ENCODE measurements at places on chromosomes 1 and 21. TPM values are rescaled to one million over a fixed set of nuclear protein-coding genes. Genes with fewer than 3 reads are reported as not detected.

DNA sequence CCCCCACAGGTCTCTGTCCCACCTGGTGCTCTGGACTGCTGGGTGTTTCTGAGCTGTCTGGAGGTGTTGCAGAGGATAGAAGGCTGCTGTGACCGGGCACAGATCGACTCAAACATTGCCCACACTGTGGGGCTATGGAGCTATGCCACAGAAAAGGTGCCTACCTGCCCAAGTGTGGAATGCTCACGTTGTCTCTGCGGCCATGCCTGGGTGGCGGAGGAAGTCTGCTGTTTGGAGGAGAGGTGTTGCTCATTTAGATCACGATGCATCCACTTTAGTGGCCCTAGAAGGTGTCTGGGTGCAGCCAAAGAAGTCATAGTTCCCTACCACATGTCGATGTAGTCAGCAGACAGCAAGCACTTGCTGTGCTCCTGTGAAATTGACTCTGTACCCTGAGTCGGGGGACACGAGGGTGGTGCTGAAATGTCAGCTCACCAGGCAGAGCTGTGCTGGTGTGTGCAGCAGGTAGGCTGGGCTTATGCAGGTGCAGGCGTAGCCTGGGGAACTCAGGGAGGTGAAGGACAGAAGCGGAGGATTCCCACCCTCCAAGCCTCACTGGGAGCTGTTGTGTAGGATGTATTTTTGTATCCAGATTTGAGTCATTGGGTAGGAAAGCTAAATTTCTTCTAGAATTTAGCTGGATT lies 32.8 kb upstream of the PWP2 start:
- no peak for DNase-seq

DNA sequence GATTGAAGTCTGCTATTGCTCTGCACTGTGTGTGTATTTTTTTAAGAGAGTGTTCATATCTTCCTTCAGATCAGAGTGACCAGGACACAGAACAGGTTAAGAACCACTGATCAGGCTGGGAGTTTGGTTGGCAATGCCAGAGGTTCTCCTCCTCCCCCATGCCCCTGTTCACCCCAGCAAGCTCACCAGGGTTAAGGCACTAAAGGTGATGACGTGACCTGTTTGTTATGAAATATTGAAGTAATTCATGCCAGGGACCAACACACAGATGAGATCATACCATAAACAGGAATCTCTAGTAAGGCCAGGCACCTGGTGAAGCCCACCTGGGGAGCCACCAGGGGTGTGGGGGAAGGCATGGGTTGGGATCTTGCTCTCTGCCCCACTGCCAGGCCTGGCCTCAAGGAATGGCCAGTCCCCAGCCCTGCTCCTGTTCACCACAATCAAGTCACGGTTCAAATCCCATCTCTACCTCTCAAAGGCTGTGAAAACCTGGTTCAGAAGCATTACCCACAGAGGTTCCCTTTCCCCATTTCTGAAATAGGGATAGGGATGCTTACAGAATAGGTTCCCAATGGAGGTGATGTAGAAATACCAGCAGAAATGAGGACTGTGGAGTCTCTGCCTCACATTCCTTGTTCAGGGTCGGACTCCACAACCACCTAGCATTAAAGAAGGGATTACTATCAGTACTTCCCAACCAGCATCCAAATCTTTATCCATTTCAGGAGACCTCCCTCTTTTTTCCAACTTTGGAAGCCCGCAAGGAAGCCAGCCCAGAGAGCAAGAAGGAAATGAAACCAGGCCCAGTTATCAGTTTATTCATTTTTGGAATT lies 2.4 kb downstream of the ID3 start:
- DNase-seq, result no peak

GRCh38 chr1:10415211-10415930 lies 14.9 kb upstream of the CENPS start:
- no peak for DNase-seq

- DNase-seq, result no peak
Measured at GRCh38 chr1:12186679-12186985, 19.8 kb downstream of the TNFRSF1B start.

- DNase-seq, result no peak
Measured at GRCh38 chr1:159900086-159900680, at the start of gene CFAP45. Gene CFAP45 (minus strand): TSS chr1:159900165. CDS start chr1:159900098, 67 bp downstream.

GRCh38 chr1:54335755-54336108 lies 70.5 kb downstream of the SSBP3 start:
- no peak for DNase-seq

DNA sequence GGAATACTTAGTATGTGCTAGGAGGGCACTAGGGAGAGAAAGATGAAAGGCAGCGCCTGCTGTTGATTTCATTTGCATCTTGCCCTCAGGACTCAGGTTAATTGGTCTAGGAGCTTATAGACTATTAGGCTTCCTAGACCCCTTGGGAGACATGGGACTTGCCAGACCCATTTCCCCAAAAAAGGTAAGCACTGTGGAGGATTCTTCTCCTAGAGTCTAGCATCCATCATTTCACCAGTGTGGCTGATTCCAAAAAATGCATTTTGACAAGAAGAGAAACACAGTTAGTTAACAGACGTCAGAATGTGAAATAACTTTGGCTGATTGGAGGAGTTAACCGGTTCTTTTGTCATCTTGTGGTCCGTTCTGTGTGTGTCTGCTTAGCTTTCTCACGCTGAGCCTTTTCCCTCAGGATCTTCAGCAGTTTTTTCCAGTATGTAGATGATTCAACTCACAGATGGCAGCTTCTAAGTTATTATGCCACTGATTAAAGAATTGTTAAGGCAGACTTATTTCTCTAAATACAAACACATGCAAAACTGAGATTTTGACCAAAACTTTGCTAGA lies 108.8 kb downstream of the KIF26B start:
- no peak for DNase-seq

DNA sequence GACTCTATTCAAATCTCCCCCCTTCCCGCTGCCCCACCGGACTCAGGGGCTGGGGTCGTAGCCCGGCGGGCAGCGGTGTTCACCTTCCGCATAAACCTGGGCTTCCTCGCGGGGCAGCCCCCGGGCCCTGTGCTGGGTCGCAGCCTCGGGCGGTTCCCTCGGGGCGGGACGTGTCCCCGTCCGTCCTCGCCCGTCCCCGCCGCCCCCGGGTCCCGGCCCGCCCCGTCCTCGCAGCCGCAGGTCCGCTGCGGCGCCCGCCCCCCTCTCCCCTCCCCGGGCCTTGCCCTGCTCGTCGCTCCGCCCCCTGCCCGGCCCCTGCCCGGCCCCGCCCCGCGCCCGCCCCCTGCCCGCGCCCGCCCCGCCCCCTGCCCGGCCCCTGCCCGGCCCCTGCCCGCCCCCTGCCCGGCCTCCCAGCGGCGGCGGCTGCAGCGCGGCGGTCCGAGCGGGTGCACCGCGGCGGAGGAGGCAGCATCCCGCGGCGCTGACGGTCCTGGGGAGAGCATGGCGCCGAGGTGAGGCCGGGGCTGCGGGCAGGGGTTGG lies at the start of gene COL18A1:
COL18A1 (plus strand) TSS at position 436 of the 541 bp plus-strand sequence; CDS start at position 502, 66 bp downstream.
- DNase-seq, result no peak

GRCh38 chr21:25925936-25926335 lies 191.2 kb downstream of the GABPA start:
- no peak for DNase-seq

GRCh38 chr21:27221077-27221476 lies 254.2 kb upstream of the ADAMTS5 start:
- DNase-seq, result no peak

DNA sequence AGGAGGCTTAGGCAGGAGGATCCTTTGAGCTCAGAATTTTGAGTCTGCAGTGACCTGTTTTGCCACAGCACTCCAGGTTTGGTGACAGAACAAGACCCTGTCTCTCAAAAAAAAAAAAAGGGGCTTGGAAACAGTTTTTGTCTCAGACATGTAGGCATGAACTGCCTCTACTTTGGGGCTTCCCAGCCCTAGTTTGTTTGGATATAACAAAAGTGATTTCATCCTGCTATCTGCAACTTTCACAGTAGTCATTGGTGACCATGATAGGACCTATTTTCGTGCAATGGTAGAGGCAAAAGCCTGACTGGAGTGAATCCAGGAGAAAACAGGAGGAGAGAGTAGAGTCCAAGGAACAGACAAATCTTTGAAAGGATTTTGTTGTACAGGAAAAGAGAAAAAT lies 20.3 kb upstream of the EVI5 start:
- DNase-seq, result no peak

- DNase-seq, result no peak
Measured at GRCh38 chr21:15066123-15066575, 1.3 kb upstream of the NRIP1 start.

DNA sequence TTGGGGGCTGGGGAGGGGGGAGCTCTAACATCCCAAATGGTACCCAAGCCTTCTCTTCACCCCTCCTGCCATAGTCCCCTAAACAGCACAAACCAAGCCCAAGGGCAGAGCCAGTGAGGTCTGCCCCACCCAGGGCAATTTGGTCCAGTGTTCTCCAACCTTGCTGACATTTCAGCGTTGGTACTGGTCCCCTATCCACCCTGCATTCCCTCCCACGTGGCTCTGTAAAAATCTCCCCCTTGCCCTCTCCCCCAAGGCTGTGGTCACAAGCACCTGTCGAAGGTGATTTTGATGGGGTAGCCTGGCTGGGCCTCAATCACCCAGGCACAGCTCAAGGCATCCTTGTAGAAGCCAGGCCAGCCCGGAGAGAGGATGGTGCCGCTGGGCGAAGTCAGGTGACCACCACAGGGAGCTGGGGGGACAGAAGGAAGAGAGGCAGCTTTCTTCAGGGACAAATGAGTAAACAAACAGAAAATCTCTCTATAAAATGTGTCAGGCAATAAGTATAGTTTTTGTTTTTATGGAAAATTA lies 137.5 kb upstream of the HMGB4 start:
- DNase-seq, result no peak

DNA sequence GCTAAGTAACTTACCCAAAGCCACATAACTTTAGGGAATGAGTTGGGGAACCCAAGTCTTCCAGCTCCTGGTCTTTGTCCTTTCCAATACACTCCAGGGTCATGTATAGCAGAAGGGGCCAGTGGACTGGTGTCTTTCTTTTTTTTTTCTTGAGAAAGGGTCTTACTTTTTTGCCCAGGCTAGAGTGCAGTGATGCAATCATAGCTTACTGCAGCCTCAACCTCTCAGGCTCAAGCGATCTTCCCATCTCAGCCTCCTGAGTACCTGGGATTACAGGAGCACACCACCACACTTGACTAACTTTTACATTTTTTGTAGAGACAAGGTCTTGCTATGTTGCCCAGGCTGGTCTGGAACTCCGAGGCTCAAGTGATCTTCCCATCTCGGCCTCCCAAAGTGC lies 12.2 kb downstream of the NAV1 start:
- no peak for DNase-seq

- DNase-seq, result no peak
Measured at GRCh38 chr1:109979489-109980091, 5.0 kb upstream of the AHCYL1 start.

DNA sequence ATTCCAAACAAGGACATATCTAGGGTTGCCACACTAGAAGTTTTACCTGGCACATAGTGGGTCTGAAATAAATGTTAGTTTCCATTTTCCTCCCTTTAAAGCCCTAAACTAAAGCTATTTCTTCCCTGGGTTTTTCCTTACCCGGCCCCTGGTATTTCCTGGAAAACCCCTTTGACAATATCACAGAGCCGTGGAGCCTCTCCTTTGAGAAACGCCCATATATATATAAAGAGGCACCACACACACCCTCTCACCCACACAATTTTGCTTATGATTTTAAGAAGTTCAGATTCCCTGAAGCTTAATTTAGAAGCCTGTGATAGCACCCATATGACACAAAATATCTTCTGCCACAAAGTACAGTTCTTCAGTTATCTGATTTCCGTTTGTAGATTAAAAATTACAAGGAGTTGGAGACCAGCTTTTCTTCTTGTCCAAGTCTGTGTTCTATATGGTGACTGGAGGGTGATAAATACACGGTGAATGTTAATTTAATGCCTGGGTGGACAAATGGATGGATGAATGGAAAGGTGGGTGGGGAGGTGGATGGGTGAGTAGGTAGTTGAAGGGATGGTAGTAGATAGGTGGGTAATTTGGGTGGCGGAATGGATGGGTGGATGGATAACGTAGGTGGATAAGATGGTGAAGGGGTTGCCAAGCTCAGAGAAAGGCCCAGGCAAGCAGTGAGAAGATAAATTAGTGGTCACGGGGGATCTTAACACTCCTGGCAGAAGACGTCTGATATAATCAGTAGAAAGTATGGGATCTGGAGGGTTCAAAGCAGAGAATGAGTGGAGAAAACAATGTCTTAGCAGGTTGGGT lies 154.4 kb upstream of the FGGY start:
- no peak for DNase-seq

- DNase-seq, result no peak
Measured at GRCh38 chr1:53288002-53288789, 39.7 kb downstream of the LRP8 start.

DNA sequence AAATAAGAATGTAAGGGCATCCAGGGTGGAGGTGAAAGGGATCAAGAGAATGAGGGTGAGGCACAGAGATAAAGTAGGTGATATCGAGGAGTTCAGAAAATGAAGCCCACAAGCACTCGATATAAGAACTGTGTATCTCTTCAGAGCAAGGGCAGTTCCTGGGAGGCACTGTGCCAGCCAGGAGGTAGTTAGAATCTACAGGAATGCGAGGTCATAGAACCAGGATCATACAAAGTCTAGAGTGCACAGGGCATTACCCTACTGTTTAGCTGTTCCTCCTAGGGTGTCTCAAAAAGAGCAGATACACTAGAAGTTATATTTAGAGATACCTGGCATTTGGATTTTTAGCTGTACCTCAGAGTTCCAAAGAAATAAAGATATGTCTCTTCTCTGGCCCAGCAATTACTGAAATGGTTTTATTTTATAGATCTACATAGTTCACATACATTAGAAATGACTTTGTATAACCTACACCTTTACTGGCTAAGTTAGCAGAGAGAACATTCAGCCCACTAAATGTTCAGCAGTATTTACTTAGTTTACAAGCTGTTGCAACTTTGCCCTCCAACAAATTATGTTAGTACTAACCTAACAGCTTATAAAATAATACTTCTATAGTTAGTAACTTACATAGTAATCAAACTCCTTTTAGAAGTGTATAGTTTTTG lies 1.6 kb downstream of the OVAAL start:
- no peak for DNase-seq

GRCh38 chr1:76038287-76039004 lies 36.1 kb upstream of the ST6GALNAC3 start:
- no peak for DNase-seq

DNA sequence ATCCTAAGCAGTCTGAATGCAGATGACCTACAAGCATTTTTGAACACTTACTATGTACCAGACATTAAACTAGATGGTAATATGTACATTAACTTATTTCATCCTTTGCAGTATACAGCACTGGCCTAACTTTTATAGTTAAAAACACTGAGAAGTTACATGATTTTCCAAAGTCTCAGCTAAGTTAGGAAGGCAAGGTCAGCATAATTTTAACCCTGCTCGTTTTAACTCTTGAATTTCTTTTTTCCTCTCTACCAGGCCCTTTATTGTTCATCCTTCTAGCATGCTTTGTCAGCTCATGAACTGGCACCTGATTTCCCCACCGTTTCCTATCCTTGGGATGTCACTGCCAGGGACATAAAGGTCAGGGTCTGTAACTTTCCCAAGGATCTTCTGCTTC lies 76.9 kb upstream of the ZC3H11B start:
- no peak for DNase-seq

- DNase-seq, result no peak
Measured at GRCh38 chr21:38272215-38272614, 15.4 kb downstream of the KCNJ15 start.

The IFI44L gene
- polyA plus RNA-seq, result 66.1 TPM

The FMO5 gene
- polyA plus RNA-seq, result 0.58 TPM

The MTHFR gene
- 7.7 TPM for polyA plus RNA-seq

The SPRR3 gene
- polyA plus RNA-seq, result not detected
